ENCODE measurements at places on chromosomes 5 and 9.
A peak's percentile ranks its signal among the peaks of the same experiment; 100 is the strongest.

DNA sequence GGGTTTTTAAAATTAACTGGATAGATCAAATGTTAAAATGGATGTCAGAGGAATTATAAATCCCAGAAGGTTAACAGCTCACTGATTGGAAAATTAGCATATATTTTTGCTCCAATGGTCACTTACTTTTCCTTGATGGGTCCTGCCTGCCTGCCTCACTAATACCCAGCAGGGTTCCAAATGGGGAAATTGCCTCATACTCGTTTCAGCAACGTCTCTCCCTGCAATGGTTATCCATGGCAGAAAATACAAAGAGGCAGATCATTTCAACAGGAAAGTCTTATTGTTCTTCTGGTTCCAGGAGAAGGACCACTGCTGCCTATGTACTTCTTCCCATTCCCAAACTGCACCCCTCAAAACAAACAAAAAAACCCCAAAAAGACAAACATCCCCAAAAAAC lies 71.3 kb downstream of the ERP44 start:
- peak; percentile 11 for DNase-seq

GRCh38 chr5:41336471-41336870 lies 123.1 kb upstream of the C6 start:
- DNase-seq, result no peak

GRCh38 chr9:93320591-93321219 lies 130.8 kb upstream of the FAM120A start:
- no peak for DNase-seq

GRCh38 chr9:75658301-75658905 lies 232.1 kb upstream of the PCSK5 start:
- DNase-seq, result peak; percentile 45

DNA sequence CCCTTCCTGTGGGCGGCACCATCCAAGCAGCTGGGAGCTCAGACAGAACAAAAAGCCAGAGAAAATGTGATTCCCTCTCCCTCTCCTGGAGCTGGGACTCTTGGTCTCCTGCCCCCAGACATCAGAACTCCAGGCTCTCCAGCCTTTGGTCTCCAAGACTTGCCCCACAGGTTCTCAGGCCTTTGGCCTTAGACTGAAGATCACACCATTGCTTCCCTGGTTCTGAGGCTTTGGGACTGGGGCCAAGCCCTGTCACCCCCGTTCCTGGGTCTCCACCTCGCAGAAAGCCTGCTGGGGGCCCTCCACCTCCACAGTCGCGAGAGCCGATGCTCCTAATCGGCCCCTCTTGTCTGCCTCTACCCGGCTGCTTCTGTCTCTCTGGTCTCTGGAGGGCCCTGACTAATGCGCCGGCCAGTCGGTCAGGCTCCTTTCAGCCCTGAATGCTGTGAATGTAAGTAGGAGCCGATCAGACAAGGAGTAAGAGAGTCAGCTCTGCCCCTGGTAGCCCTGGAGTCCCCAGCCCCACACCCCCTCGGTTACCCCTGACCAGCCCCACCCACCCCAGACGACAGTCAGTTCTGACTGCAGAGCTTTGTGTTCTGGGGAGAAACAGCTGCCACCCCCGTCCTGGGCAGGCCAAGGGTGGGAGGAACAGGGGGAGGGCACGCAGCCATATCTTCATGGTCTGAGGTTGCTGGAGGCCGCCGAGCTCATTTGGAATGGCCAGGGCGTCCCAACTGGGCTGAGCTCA lies 57.5 kb downstream of the VAV2 start:
- no peak for DNase-seq

DNA sequence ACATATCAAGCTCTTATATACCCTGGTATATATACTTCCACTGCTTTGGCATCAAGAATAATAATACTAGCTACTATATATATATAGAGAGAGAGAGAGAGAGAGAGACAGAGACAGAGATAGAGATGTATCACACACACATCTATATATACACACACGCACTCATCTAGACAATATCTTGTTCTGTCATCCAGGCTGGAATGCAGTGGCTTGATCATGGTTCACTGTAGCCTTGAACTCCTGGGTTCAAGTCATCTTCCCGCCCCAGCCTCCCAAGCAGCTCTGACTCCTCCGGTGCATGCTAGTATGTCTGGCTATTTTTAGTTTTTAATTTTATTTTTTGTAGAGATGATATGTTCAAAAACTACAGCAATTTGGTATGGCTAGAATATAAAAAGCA lies 22.5 kb downstream of the ANKHD1 start:
- peak; percentile 13 for DNase-seq

GRCh38 chr5:143337946-143338345 lies 65.5 kb downstream of the NR3C1 start:
- peak; percentile 47 for DNase-seq

DNA sequence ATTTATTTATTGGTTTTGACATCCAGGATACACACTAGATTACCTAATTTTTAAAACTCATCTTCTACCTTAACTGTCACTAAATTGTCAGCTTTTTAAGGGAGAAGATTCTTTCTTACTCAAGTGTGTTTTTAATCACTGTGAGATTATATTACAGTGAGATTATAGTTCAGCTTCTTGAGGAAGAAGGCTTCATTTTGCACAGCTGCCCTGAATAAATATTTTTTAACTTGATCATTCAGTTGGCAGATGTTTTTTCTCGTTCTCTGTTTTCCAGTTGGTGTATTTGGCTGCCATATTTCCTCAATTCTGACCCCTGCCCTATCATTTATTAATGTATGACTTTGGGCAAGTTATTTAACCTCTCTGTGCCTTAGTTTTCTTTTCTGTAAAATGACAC lies 15.0 kb upstream of the ELL2 start:
- no peak for DNase-seq

- no peak for DNase-seq
These were observed 2.5 kb downstream of the SREK1IP1 start for GRCh38 chr5:64765804-64766504.

DNA sequence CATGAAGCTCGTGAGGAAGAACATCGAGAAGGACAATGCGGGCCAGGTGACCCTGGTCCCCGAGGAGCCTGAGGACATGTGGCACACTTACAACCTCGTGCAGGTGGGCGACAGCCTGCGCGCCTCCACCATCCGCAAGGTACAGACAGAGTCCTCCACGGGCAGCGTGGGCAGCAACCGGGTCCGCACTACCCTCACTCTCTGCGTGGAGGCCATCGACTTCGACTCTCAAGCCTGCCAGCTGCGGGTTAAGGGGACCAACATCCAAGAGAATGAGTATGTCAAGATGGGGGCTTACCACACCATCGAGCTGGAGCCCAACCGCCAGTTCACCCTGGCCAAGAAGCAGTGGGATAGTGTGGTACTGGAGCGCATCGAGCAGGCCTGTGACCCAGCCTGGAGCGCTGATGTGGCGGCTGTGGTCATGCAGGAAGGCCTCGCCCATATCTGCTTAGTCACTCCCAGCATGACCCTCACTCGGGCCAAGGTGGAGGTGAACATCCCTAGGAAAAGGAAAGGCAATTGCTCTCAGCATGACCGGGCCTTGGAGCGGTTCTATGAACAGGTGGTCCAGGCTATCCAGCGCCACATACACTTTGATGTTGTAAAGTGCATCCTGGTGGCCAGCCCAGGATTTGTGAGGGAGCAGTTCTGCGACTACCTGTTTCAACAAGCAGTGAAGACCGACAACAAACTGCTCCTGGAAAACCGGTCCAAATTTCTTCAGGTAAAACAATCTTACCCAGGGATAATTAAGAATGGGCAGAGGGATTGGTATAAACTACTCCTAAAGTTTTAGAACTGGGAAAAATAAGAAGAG lies 12.9 kb downstream of the ITGA1 start:
- DNase-seq, result peak; percentile 84

GRCh38 chr5:84362061-84362720 lies 22.5 kb downstream of the EDIL3 start:
- DNase-seq, result peak; percentile 53

DNA sequence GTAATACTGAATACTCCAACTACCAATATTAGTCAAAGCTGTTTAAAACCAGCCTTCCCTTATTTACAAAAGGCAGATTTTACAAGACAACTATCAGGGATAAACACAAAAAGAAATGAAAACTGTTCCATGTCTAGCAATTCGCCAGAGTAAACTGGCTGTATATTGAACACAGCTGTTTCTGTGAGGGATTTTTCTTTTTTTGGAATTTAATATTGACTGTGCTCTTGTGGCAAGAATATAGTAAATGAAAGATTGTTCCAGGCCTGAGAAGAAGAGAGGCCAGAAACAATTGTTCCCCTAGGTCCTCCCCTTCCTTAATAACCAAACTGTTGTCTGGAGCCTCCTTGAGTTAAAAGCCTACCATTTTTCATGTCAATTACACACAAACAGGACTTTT lies 188.6 kb downstream of the PDE4D start:
- DNase-seq, result no peak

GRCh38 chr5:172749881-172750633 lies 20.9 kb downstream of the DUSP1 start:
- no peak for DNase-seq

DNA sequence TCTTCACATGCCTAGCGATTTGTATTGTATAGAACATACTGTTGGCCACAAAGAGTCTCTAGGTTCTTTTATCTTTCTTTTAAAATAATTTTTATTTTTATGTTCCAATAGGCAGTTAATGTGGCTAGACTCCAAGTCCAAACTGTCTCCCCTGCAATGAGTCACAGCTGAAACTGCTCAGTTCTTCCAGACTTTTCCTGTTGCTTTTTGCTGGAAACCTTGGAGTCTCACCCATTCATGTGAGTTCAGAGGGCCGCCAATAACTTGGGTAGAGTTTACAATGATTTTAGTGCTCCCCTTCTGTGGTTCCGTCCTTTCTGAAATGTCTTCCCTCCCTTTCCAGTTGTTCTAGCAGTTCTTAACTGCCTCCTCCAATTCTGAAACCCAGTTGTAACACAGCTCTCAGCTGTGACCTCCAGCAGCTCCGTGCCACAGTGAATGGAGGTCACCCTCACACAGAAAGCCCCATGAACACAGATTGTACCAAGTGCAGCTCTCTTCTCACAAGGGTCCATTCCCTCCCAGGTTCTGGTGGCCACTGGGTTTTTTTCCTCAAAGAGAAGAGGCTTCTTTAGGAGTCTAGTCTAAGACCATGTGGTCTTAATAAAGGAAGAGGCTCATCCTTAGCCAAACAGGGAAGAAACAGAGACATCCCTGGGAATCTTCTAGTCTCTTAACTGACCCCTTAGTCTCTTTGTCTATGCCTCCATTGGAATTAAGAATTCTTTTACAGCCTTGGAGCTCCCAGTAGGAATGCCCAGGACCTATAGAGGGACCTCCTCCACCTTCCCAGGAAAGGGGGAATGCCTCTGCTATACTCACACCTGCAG lies 198.5 kb downstream of the SPOCK1 start:
- DNase-seq, result peak; percentile 53

DNA sequence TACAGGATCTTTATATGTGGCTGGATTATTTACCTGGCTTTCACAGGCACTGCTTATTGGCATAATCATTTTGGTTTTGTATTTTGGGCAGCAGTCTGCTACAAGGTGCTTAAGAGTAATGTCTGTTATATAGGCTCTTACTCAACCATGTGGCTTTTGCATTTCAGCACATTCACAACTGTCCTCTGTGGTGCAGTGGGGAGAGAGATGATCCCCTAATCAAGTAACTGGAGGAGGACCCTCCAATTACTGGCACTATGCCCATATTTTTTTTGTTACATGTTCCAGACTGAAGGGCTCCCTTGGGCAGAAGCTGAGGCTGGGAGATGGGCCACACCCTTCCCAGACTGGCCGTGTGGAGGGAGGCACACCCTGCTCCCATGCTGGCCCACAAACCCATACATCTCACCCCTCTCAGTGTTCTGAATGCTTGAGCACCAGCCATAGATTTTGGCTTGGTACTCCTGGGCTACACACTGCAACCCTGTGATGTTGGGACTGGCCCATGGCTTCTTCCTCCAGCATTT lies 173.5 kb downstream of the FAM174A start:
- DNase-seq, result no peak

GRCh38 chr5:145495741-145496140 lies 339.4 kb downstream of the PRELID2 start:
- peak; percentile 94 for DNase-seq

GRCh38 chr9:97749928-97750327 lies 52.8 kb upstream of the XPA start:
- DNase-seq, result no peak

GRCh38 chr5:14872070-14872989 lies 752 bp upstream of the ANKH start:
- DNase-seq, result peak; percentile 37

- no peak for DNase-seq
These were observed 19.5 kb upstream of the CRB2 start for GRCh38 chr9:123336449-123336848.

DNA sequence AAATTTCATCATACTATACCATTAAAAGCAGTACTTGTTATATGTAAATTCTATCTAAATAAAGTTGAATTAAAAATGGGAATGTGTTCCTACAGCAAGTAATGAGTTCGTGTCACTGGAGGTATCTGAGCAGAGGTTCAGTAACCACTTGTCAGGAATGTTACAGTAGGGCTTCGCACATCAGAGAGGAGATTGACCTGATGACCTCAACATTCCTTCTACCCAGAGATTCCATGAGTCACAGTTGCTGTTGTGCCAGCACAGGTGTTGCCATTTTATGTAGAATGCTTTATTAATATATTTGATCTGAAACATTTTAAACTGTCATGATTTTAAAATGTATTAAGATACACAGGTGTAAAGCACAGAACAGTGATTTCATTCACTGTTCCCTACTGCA lies 60.3 kb downstream of the STX17 start:
- DNase-seq, result peak; percentile 55

DNA sequence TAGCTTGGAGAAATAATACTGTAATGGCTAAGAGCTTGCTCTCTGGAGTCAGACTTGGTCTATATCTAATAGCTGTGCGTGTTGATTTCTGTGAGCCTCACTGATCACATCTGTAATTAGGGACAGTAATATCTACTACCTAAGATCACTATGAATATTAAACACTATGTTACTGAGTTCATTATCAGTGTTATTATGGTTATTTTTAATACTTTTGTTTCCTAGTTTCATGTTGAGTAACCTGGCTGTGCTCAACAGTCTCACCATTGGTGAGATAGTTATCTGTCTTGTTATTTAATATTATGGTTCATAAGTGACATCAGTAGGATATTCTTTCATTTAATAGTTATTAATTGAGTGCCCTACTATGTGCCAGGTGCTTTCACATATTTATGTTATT lies 22.4 kb upstream of the CAVIN4 start:
- DNase-seq, result no peak

- no peak for DNase-seq
These were observed 46.0 kb upstream of the FREM1 start for GRCh38 chr9:14956208-14956607.

DNA sequence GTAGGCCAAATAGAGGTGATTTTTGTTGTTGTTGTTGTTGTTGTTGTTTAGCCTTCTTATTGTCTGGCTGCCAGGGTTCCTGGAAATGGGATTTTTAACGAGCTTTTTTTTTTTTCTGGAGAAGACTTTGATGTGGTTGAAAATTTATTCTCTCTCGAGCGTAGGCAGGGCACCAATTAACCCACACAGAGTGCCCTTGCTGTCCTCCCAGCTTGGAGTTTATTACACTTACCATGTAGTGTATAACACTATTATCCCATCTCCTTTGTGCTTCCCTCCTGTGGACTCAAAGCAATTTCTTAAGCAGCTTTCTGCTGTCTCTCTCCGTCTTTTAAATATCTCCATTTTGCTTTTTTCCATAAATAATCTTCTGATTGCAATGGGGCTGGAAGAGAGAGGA lies 57.4 kb downstream of the OR2K2 start:
- DNase-seq, result no peak

Measured in choroid plexus epithelial cell (primary cell).